ENCODE measurements at places on chromosomes 4 and X.

GRCh38 chr4:41134581-41134980 is 79.8 kb downstream of the APBB2 start:
- DNase-seq: no peak

DNA sequence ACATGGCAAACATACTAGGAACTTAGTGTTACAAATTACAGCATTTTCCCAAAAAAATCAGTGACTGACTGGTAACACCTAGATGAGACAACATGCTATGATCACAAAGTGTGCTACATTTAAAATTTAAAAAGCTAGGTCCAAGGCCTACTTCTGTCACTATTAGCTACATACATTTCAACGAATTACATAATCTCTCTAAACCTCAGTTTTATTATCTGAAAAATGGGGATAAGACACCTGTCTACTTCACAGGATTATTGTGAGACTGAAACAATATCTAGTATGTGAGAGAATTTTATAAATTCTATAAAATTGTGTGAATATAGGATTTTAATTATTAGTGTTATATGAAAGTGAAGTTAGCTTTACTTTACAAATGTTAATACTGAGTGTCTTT is 228.5 kb downstream of the DCLK2 start:
- no peak for DNase-seq

GRCh38 chr4:1205586-1206298 is 33.4 kb upstream of the SPON2 start:
- DNase-seq: no peak

DNA sequence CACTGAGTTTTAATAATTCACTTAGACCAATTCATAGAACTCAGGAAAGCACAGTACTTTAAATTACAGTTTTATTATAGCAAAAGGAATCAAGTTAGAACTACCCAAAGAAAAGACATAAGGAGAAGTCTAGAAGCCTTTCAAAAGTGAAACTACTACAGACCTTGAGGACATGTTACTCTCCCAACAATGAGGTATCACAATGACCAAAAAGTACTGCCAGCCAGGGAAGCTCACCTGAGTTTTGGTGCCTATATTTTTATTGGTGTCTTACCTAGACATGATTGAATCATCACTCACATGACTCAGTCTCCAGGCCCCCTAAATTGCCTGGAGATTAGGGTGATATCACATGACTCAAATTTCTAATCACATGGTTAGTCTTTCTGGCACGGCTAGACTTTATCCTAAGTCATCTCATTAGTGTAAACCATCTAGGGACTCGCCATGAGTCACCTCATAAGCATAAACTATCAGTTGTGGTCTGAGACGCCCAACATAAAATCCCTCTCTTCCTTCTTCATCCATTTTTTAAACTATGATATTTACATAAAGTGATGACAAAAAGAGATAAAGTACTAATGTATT is 372.3 kb downstream of the TMA16 start:
- no peak for DNase-seq

DNA sequence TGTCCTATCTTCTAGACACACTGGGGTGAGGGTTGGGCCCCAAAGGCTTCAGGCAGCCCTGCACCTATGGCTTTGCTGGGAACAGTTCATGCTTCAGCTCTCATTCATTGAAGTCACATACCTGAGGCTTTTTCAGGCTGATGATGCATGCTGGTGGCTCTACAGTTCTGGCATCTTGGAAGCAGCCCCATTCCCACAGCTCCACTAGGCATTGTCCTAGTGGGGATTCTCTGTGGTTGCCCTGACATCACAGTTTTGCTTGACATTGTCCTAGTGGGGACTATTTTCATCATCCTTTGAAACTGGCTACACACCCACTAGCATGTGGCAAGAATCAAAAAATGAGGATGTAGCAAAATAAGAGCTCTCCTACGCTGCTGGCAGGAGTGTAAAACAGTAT is 37.7 kb upstream of the C4orf17 start:
- DNase-seq: no peak

DNA sequence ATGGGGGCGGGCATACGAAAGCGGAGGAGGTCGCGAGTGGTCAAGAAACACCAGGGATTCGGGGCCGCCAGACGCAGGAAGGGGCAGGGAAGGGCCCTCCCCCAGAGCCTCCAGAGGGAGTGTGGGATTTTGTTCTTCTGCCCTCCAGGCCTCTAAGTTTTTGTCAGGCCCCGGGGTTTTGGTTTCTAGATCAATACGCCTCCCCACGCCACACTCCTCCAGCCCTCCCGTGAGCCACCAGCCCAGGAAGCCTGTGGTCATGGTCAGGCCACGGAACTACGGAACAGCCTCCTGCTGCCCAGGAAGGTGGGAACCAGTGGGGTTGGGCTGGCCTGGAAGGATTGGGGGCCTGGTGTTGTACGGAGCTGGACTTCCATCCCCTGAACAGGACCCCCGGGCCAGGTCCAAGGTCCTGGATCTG is 38.4 kb downstream of the CPLX1 start:
- DNase-seq: no peak

DNA sequence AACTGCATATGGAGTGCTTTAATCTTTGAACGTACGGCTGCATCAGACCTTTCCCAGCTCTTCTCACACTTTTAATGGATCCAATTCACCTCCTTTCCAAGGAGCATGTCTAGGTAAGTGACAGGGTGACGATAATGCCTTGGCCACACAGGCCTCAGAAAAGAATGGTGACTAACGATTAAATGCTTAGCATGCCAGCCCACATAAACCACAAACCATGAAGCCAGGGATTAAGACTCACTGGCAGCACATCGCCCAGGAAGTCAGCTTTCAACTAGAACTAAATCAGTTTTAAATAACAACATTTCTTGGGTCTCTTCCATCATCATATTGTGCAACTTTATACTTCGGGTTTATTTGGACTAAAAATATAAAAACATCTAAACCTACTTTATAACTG is 28.7 kb downstream of the INPP4B start:
- DNase-seq: no peak

DNA sequence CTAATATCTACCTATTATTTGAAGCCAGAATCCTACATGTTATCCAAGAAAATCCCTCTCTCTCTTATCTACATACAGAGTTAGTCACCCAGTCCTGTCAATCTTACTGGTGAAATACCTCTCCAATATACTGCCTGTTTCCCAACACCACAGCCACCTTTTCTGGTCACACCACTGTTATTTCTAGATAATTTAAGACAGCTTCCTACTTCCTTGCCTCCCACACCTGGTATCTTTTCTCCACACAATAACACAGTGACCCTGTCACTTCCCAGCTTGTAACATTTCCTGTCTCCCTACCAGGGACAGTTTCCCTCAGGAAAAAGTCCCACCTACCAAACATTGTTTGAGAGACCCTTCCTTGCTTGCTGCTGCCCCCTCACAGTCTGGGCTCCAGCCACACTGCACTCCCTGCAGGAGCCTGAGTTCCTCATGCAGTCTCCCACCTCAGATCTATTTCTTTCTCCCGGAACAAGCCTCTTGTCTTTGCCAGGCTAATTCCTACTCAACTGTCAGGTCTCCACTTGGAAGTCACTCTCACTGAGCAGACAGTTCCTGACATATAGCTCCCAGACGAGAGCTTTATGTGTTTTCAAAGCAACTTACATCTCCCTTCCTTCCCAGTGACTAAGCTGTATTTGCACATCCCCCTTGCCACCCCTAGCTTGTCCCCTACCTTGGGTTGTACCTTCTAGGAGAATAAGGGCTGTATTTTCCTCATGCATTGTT is 73.6 kb upstream of the QRFPR start:
- no peak for DNase-seq

- no peak for DNase-seq
Measured at GRCh38 chr4:187276736-187277408, 553.2 kb upstream of the FAT1 start.

DNA sequence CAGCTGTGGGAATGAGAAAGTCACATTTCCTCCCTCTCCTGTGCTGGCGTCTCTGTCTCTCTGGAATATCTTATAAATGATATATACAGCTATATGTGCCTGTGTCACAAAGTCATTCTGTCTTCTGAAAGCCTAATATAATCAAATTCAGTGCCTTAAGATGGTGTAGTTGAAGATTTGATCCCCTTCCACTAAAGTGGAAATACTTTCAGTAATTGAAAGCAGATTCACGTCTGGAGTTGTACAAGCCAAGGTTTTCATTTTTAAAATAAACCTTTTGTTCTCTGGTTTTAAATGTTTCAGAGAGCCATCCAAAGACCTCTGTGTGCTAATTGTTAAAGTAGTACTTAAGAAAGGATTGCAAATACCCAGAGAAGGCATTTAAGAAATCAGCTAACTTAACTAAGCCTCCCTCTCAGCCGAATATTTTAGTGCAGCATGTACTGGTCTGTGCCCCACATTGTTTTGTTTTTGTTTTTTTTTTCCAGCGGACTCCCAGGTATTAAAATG is 206.8 kb downstream of the TENM3 start:
- no peak for DNase-seq

DNA sequence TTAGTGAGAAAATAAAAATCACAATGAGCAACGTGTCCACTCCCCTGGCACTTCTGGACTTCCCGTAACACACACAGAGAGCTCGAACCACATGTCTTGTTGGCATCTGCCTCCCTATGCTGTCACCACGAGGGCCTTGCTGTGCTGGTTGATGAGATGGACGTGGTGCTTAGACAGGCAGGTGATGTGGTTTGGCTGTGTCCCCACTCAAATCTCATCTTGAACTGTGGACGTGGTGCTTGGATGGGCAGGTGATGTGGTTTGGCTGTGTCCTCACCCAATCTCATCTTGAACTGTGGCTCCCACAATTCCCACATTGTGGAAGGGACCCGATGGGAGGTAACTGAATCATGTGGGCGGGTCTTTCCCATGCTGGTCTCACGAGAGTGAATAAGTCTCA is 40.0 kb downstream of the FGFRL1 start:
- DNase-seq: no peak

- DNase-seq: no peak
Measured at GRCh38 chr4:58175024-58175423, 1064.8 kb upstream of the IGFBP7 start.

DNA sequence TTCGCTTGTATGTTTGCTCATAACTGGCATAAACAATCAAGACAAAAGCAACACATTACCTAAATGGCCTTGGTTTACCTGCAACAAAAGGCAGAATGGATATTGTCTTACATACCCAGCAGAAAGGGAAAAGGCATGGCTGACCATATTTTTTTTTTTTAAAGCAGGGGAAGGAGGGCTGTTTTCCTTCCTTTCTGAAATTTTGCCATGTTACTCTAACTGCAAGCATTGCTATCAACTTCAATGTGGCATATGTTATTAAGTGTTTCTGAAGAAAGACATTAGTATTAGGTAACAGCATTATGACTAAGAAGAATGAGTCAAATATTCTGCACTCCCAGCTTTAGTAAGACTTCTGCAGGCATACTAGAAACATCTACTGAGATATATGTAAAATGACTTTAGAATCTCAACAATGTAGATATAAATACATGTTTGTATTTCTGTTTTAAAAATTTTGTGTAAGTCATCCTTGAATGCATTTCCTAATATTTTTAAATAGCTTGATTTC is 512.6 kb upstream of the FAM241A start:
- no peak for DNase-seq

GRCh38 chr4:10947898-10948297 is 263.3 kb upstream of the CLNK start:
- DNase-seq: no peak

DNA sequence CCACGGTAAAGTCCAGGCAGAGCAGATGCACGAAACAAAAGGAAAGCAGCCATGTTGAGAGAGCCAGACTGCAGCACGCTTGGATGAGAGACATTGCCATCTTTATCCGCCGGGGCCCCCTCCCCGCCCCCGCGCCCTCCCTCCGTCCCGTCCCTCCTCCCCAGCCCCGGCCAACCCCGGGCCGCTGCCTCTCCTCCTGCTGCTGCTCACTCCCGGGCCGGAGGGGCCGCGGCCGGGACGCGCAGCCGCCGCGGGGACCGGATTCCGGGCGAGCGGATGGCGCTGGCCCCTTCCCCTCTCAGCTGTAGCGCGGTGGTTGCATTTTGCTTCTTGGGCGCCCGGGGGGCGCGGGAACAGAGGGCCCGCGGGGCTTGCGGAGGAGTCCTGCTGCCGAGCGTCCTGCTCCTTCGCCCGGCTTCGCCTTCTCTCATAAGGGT is 542 bp downstream of the RNF150 start:
- no peak for DNase-seq

GRCh38 chr4:173700650-173701049 is 170.6 kb upstream of the HAND2 start:
- DNase-seq: no peak

- no peak for DNase-seq
Measured at GRCh38 chrX:66961665-66962064, 322.8 kb upstream of the EDA2R start.

- DNase-seq: no peak
Measured at GRCh38 chr4:125325733-125326132, 11.0 kb downstream of the FAT4 start.

DNA sequence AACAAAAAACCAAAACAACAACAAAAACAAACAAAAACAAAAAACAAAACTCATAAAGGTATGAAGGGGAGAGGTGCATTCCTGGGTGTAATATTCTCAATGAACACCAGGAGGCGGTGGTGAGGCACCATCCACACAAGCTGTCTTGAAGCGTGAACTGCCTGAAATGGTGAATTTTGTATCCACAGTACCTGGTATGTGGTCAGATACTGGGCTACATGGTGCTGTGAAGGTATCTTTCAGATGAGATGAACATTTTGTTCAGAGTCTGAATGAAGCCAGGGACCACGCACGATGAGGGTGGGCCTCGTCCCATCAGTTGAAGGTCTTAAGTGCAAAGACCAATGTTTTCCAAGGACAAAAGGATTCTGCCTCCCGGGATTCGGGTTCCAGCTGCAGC is 58.5 kb downstream of the ASMT start:
- DNase-seq: no peak

DNA sequence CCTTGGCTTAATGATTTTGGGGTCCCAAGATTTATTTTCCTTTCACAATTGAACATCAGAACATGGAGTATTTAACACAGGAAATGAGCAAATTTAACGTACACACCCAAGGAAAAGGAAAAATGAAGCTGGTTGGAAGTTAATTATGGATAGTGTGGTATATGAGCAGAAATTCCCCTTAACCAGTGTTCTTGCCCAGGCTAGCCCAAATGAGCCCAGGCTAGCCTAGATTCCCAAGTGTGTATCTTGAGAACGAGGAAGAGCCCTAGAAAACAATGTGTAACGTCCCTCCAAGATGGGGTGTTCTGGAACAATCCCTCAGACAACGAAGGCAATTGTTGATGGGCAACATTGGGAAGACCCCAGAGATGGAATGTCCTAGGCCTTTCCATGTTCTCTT is 33.7 kb downstream of the XG start:
- no peak for DNase-seq

DNA sequence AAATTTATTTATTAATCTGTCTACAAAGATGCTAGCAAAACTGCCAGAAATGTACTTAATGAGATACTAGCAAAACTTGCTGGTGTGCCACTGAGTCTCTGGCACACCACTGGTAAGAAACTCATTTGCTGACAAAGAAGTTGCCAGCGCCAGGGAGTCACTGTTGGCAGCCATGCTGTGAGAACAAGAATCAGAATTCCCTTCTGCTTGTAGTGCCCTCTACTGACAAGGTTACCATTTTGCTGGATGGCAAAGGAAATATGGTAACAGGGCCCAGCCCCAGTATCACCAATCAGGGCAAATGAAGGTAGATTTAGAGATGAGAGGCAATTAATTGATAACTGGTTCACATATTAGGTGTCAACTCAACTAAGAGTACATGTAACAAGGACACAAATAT is 750.1 kb upstream of the ADGRL3 start:
- DNase-seq: no peak

Data from activated CD8-positive, alpha-beta memory T cell treated with anti-CD3 and anti-CD28 coated beads for 1 hour (primary cell).